ENCODE measurements at places on chromosomes 7 and 10.

- DNase-seq, result peak; percentile 23
These were observed 159.5 kb upstream of the ZNF32 start for GRCh38 chr10:43808136-43808535.

- no peak for DNase-seq
These were observed 7.3 kb downstream of the C7orf57 start for GRCh38 chr7:48042636-48043035.

DNA sequence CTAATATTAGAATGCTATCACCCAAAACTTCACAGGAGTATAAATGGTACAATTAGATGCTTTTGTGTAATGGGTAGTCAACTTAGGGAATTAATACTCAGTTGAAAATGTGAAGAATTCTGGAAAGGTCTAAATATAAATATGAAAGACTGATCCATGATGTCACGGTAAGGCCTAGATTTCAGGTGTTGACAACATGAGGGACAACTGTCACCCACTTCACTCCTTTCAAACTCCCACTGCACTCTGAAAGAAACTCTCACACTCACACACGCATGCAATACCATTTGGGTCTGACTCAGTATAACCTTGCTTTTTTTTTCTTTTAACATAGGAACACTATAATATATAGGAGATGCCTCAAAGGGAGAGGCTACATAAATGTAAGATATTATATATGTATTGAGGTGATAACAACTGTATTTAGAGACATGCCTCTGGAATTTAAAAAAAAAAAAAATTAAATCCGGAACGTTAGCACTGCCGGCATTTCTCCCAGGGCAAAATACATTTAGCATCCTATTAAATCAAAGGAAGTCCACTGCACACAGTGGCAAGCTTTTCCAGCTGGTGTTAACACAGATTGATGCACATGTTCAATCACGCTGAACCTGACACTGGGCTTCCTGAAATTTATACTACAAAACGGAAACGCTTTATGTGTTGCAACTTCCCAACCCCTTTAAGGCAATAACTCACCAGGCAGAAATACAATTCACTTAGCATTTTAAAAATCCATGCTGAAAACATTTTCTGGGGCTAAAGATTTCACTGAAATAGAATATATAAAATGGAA lies 74.9 kb downstream of the RSU1 start:
- no peak for DNase-seq

- no peak for DNase-seq
These were observed 109.0 kb downstream of the VIPR2 start for GRCh38 chr7:159035571-159036073.

DNA sequence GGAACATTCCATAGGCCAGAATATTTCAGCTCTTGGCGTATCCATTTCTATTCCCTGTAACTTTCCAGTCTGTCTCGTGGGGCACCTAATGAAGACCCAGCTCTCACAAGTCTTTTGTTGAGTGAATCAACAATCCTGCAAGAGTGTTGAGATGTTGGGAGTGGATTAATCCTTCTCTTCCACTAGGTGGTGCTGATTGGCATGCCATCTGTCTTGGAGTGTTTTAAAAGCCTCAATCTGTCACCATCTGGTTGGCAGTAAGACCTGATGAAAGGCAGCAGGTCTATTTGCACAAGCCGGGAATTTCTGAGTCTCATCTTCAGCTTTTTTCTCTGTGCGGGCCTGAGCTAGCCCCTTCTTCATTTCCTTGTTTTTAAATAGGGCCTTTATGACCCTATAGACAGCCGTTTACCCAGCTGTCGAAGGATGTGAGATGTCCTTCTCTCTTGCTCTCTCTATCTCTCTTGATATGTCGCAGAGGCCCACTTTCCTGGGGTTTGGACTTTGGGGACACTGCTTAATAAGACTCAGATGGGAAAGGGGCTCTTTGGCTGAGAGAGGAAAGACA lies 180.5 kb downstream of the ZNF365 start:
- peak; percentile 89 for DNase-seq

DNA sequence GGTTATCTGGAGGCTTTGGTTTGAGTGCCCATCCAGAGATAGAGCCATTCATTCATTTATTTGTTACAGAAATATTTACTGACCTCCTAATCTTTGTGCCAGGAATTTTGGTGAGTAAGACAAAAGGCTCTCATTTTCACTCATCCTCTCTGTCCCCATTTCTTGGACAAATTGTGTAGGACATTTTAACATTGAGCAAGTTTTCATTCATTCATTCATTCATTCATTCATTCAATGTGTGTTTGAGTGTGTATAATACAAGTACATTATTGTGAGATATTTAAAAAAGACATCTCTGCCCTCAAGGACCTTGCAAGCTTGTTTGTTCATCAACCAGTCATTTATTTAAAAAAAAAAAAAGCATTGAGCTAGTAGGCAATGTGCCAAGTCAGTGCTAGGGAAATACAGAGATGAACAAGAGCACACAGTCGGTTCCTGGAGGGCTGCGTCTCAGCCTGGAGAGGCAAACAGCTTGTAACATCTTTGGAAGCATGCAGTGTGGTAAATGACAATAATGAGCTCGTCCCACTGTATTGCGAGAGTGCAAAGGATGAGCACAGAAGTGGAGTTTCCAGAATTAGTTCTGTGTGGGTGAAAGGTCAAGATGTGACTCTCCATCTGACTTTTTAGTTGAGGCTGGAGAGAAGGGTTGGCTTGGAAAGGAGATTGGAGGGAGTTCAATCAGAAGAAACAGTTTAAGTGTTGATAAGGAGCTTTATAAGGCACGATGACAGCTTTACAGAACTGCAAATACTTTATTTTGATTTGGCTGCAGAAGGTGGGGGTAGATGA lies 50.5 kb upstream of the HBP1 start:
- peak; percentile 24 for DNase-seq

GRCh38 chr7:22762866-22763265 lies 35.9 kb downstream of the IL6 start:
- DNase-seq, result no peak

DNA sequence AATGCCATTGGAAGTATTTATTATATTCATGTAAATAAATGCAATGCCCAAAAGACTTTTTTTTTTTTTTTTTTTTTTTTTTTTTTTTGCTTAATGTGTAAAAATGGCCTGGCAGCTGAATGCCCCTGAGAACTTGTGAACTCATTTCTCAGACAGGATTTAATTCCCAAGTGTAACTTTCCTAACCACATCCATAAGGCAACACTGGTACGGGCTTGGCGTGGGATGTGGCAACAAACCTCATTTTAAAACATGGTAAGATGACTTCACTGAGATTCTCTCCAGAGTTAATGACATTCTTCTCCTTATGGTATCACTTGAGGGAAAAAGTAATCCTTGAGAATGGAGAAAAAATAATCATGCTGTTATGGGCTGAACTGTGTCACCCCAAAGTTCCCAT lies 150.4 kb downstream of the DGKI start:
- peak; percentile 44 for DNase-seq

GRCh38 chr10:76352300-76352699 lies 920.9 kb downstream of the LRMDA start:
- peak; percentile 87 for DNase-seq

DNA sequence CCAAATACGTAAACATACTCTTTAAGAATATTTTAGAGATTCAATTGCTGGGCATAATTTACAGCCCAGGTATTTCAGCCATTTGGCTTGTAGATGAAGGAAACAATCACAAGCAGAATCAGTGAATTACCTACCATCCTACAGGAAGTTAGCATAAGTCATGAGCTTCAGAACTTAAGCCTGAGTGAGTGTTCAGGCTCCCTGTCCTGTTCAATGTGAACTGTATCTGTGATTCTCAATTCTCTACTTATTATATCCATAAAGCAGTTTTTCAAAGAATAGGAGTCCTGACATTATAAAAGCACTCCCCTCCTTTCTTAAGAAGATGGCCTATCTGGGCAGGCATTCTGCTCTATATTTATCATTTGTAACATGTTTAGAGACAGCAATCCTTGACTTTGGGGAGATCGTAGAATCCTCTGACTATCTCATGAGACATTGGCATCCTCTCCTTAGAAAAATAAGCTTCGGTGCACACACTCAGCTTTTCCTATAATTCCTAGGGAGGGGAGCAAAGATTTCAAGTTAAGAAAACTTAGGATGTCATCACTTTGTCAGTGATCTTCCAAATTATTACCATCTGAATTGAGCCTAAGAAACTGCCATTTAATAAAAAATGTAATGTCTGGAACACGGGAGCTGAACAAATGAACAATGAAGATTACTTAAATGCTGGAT lies 645.2 kb upstream of the IGFBP3 start:
- peak; percentile 58 for DNase-seq

- peak; percentile 38 for DNase-seq
These were observed 18.1 kb downstream of the COL1A2 start for GRCh38 chr7:94412762-94413322.

- no peak for DNase-seq
These were observed 20.3 kb downstream of the SMURF1 start for GRCh38 chr7:99123571-99124033.

DNA sequence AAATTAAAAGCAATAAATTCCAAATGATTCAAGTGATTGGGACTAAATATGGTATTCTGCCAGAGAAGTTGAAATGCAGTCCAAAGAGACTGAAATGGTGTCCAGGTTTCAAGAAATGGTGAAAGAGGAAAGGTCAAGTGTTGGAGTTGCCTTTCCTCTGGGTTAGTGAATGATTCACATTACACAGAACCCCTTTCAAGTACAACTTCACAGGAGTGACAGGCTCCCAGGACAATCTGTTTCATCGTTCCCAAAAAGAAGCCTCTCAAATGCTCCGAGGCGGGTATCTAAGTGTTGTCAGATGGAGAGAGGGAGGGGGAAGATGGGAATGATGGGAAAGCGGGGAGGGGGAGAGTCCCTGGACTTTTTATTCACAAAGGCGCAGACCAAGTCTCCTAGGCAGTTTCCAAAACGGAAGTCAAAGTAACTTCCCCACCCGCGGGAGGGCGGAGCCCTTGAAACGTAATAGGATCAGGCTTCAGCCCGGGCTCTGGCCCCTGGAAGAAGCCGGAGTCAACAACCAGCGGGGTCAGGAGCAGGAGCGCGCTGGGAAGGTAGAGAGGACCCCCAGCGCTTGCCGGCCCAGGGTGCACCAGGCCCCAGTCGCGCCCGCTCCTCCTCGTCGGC lies 754 bp downstream of the SLC25A13 start:
- DNase-seq, result peak; percentile 77

- no peak for DNase-seq
These were observed 17.8 kb downstream of the PRSS2 start for GRCh38 chr7:142788303-142789289.

DNA sequence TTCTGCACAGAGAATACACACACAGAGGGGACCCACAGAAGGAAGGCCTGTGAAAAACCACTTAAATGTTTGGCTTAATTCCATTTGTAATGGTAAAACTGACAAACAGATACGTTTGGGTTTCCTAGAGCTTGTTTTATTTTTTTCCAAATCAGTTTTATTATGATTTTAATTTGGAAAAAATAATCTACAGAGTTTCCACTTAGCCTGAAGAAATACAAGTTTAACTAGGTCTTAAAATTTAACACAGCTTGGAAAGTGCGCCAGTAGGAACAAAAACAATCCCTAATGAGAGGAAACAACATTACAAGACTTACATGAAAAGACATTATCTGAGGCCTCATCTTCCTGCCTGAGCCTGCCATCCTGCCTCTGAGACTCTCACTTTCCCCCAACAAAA lies 58.5 kb upstream of the CARD11 start:
- DNase-seq, result no peak

DNA sequence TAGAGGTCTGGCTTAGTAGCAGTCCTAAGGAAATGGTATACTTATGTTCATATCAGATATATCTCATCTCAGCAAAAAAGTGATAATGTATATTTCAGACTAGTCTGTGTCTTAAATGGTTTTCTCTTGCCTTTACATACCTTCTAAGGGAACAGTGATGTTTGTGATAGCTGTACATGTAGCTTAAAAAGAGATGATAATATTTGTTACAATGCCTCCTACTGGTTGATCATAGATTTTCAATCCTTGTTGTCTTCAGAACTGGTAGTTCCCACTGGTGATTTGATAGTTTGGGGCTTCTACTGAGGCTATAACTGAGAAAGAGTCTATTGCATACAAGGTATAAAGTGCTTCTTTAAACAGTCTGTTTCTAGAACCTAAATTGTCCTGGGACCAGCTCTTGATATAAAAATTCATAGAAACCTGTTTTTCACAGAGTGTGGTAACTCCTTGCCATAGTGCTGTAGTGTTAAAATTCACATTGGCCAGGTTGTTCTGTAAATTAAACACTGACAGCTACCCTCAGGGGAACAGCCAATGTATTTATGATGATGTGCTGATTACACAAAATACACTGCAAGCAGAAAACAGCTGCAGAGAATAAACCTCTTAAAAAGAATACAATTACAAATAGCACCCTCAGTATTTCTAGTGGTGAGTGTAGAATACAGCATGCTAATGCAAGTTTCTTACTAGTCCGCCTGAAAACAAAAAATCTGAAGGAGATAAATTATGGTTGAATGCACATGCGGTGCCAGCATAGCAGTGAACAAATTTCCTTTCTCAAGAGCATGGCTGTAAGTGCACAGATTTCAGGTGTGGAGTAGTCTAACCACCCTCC lies 90.3 kb downstream of the BTRC start:
- no peak for DNase-seq

DNA sequence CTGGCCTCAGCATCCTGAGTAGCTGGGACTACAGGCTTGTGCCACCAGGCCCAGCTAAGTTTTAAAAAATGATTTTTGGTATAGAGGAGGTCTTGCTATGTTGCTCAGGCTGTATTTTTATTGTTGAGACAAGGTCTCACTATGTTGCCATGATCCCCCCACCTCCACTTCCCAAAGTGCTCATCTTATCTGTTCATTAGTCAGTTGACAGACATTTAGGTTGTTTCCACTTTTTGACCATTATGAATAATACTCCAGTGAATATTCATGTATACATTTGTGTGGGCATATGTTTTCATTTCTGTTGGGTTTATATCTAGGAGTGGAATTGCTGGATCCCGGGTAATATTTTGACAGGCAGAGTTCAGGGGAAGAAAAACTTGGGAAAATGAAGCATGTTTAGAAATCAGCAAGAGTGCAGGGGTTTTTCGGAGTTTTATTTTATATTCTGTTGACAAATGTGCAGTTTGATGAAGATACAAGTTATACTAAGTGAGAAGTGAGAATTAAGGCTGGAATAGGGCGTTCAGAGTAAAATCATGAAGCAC lies 2.7 kb upstream of the SCD start:
- DNase-seq, result no peak

GRCh38 chr7:154881026-154881425 lies 121.9 kb downstream of the PAXIP1 start:
- DNase-seq, result no peak

- DNase-seq, result no peak
These were observed 24.7 kb downstream of the GHRHR start for GRCh38 chr7:30988351-30989005.

- no peak for DNase-seq
These were observed 80.2 kb downstream of the POLL start for GRCh38 chr10:101507828-101508227.

- DNase-seq, result no peak
These were observed 72.7 kb downstream of the TCERG1L start for GRCh38 chr10:131238669-131239280.

All from fibroblast of upper back skin (primary cell).